ENCODE measurements at places on chromosomes 12 and 14.

- no peak for DNase-seq
Measured at GRCh38 chr14:29037411-29037810, 270.8 kb downstream of the FOXG1 start.

DNA sequence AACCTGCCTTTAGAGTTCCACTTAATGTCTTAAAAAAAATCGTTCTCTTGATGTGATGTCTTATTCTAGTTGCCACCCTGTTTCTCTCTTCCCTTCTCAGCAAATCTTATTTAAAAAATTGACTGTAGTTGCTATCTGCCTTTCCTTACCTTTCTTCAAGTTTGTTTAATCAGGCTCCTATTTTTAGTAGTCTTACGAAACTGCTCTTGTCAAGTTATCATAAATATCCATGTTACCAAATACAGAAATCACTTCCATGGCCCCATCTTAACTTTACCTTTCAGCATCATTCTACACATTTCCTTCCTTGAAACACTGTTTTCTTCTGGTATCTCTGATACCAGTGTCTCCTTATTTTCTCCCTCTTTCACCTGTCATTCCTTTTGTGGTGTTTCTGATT lies 227.3 kb downstream of the ERC1 start:
- no peak for DNase-seq

- DNase-seq = no peak
Measured at GRCh38 chr14:67710209-67710608, 8.5 kb downstream of the RDH12 start.

DNA sequence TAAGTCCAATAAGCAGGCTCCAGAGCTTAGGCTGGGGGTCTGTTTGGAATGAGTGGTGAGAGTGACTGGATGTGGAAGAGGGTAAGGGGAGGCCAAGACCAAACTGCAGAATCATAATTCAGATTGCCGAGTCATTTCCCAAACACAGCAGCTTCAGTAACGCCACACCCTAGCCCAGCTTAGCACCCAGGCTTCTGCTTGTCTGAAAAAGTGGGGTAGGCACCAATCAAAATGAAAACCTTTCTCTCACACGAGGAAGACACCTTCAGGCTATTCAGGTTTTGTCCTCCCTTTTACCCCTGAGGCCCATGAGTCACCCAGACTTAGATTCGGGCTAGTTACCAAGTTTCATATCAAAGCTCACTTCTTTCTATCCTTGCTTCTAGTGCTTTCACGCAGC lies 306.1 kb downstream of the DAD1 start:
- no peak for DNase-seq

DNA sequence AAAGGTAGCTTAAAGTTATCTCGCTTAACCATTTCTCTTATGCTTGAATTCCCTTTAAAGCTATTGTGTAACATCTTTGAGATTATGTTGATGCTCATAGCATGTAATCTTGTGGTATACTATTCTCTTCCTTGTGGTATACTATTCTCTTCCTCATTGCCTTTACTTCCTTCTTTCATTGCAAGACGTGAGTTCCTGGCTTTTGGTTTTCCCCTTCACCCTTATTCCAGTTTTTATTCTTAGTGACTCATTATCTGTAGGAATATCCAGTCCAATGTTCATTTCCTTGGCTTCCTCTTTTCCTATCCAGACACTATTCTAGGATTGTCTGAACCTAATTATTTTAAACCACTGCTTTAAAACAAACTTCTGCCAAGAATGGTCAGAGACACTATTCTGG lies 564.0 kb downstream of the CCER1 start:
- no peak for DNase-seq

DNA sequence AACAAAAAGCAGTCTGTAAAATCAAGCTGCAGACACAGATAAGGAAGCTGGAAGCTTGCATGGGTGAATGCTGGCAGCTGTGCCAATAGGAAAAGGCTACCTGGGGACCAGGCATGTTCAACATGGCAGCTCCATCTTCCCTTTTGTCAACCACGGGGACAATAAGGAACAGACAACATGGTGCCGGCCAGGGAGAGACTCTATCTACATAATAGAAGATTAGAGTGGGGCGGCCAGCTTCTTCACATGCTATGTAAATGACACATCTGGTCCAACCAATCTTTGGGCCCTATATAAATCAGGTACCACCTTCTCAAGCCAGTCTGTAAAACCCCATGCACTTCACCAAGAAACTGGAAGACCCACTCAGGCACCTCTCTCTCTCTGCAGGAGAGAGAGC lies 157.6 kb downstream of the SUDS3 start:
- DNase-seq = no peak

GRCh38 chr14:92407410-92407809 lies 84.4 kb downstream of the SLC24A4 start:
- DNase-seq = no peak

DNA sequence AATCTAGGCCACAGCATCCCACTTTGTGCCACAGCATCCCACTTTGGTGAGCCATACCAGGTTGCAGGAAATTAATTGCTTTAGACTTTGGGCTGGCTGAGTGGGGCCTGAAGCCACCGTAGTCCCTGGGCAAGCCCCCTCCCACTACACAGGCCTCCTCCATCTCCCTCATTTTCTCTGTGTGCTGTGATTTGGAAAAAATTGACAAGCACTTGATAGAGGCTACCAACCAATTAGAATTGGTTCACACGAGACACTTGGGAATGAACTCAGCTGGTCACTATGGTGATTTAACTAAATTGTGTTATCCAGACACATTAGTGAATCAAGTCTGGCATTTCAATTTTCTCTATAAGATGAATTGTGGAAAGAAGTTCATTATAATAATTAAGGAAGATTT lies 481.1 kb downstream of the DIO2 start:
- no peak for DNase-seq

DNA sequence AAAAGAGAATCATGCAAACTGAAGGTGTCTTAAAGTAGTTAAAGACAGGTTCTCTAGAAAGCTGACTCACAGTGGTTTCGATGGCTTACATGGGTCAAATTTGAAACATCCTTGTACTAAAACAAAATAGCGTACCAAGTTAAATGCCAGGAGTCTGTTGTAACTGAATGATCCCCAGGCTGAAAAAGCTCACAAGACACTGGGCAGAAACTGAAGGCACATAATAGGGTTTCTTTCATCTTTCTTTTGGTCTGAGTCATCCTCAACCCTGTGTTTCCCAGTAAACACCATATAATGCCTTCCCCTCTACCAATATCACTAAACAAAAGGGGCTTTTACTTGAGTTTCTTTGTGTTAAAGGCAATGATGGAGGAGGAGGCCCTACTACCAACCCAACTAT lies 12.8 kb downstream of the ZFYVE1 start:
- DNase-seq = no peak

DNA sequence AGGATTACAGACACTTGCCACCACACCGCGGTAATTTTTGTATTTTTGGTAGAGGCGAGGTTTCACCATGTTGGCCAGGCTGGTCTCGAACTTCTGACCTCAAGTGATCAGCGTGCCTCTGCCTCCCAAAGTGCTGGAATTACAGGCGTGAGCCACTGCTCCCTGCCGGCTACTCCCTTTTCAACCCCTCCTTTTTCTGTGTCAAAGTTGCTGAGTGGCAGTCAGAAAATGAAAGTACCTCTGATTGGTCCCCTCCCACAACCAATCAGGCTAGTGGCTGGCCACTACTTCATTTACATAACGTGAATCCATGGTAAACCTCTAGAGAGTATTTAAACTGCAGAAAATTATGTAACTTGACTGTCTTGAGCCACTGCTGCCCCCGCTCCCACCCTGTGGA lies 5.9 kb downstream of the RESF1 start:
- no peak for DNase-seq

- DNase-seq = no peak
Measured at GRCh38 chr12:84813780-84814663, 98.6 kb downstream of the SLC6A15 start.

- no peak for DNase-seq
Measured at GRCh38 chr14:58731465-58732293, 93.9 kb downstream of the DACT1 start.

DNA sequence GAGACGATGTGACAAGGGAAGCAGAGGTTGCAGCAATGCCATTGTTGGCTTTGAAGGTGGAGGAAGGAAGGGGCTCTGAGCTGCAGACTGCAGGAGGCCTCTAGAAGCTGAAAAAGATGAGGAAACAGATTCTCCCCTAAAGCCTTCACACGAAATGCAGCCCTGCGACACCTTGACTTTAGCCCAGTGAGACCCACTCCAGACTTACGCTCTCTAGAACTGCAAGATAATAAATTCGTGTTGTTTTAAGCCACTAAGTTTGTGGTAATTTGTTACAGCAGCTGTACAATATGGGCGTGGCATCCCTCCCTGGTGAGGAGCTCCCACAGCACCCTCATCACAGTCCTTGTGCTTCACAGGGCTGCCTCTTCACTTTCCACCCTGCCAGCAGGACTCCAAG lies 53.2 kb downstream of the GOLGA5 start:
- no peak for DNase-seq

- DNase-seq = no peak
Measured at GRCh38 chr14:24198814-24199524, 3.7 kb upstream of the TM9SF1 start.

DNA sequence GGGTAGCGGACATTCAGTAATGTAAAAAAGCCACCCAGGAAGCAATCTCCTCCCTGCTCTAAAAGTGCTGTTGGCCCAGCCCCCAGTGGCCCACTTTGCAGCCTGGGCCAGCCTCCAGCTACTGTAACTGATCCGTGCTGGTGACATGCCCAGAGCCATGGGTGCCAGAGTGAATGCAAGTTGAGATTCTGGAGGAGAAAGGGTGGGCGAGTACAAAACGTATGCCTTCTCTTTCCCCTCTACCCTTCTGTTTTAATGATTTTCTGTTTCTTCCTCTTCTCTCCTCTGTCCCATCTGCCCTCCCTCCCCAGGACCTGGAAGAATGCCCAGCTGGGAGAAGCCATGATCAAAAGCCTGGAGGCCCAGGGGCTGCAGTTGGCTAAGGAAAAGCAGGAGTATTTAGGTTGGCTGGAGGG lies 16.9 kb downstream of the PLEKHD1 start:
- no peak for DNase-seq

GRCh38 chr14:52399104-52399503 lies 85.0 kb downstream of the PTGER2 start:
- DNase-seq = no peak

DNA sequence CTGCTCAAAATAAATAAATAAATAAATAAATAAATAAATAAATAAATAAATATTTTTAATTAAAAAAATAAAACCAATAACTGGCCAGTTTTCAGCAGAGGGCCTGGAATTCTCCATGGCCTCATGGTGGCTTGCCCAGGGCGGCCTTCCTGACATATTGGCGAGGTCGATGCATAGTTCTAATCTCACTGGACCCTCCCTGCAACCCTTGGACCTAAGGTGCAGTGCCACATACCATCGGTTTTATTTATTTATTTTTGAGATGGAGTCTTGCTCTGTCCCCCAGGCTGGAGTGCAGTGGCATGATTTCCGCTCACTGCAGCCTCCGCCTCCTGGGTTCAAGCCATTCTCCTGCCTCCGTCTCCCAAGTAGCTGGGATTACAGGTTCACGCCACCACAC lies 3.9 kb upstream of the VSIG10 start:
- DNase-seq = no peak

DNA sequence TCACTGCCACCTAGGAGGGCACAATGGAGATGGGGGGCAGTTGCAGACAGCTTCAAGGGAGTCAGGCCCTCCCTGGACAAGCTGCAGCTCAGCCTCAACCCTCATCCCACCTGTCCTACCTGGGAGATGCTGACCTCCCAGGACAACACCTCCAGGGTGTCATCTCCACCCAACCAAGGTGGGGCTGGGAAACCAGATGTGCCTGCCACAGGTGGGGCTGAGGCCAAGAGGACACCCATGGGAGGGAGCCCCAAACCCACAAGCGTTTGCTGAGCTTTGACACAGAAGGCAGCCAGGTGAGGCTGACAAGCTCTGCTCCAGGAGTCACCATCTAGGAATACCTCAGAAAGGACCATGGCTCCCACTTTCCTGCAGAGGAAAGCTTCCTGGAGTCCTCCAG lies 31.5 kb downstream of the ZFP36L1 start:
- no peak for DNase-seq

DNA sequence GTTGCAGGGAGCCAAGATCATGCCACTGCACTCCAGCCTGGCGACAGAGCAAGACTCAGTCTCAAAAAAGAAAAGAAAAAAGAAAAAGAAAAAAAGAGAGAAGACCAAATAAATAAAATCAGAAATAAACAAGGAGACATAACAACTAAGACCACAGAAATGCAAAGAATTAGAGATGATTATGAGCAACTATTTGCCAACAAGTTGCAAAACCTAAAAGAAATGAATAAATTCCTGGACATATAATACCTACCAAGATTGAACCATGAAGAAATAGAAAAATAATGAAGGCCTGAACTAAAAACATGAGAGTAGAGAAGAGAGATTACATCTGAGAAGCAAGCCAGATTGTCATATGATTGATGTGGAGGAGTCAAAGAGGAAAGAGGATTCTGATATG lies 17.6 kb upstream of the EPS8 start:
- no peak for DNase-seq

Measured in activated CD8-positive, alpha-beta memory T cell treated with anti-CD3 and anti-CD28 coated beads for 4 hours (primary cell).